Body of pancreas (tissue), 4 donors: ENCODE measurements at places on chromosomes 3 and 15. TPM values are rescaled to one million over a fixed set of nuclear protein-coding genes. Genes with fewer than 3 reads are reported as not detected.

DNA sequence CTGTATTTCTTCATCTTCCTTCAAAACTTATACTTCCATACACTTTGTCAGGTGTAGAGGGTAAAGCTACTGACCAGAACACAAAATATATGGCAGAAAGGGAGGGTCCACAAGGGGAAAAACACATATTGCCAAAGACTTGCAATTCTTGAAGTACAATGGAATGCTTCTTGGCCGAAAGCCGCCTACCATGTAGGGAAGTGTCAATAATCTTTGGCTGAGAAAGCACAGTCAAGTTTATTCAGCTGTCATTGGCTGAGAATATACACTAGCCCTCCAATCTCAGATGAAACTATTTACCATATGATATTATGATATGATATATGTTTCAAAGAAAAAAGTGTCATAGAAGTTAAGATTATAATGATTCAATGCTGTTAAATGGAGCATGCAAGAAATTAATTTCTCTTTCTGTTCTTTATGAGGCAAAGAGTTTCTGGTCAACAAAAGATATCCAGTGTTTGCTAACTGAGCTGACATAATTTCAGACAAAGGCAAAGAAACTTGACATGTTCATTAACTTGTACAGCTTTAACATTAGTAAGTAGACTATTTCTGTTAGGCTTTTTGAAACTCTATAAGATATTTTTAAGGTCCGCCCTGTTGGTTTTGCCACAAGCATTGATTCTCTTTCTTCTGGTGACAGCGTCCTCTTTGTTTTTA lies 89.0 kb upstream of the LPP start:
- DNase-seq: peak; percentile 76

DNA sequence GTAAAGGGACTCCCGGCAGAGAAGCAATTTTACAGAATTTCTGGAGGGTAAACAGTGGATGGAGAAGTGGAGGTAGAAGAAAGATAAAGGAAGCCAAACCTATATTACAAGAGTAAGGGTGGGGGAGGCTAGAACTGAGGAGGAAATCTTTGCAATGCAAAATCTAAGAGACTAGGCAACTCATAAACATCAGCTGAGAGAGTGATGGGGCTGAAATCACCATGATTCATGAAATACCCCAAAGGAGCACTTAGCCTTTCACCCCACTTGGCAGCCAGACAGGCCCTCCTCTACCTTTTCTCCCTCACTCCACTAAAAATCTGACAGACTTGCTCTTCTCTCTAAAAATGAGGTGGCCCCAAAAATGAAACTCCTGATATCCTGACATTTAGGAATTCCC lies 19.5 kb upstream of the ZBTB38 start:
- DNase-seq: no peak

DNA sequence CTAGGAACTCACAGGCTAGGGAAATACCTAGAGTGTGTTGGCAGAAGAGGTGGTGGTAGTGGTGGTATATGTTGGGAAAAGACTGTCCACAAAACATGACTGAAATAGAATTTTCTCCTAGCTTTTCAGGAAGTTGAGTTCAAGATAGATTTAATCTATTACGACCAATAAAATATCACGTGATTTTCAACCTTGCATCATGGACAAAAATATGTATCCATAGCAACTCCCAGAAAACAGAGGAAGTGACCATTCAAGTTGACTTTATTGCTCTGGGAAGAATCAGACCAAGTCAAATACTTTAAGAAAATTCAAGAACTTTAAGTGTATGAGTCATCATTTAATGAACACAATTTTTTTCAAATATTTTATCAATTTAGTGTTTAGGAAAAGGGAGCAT lies 347.0 kb upstream of the ZNF385D start:
- no peak for DNase-seq

DNA sequence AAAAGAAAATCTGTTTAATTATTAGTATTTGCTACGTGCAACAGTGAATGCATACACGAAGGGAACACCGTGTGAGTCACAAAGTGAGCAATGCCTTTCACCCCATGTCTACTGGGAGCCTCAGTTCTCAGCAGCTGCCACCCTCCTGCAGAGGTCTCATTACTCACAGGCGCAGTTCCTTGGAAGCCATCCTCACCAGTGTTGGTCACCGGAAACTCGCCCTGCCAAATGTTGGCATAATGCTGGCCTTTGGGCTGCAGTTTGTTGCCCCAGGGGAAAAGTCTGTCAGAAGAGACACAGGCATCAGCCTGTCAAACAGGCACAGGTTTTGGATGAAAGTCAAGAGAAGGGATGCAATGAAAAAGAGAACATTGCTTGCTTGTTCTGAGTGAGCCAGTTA lies 50.1 kb downstream of the SUMF1 start:
- no peak for DNase-seq

DNA sequence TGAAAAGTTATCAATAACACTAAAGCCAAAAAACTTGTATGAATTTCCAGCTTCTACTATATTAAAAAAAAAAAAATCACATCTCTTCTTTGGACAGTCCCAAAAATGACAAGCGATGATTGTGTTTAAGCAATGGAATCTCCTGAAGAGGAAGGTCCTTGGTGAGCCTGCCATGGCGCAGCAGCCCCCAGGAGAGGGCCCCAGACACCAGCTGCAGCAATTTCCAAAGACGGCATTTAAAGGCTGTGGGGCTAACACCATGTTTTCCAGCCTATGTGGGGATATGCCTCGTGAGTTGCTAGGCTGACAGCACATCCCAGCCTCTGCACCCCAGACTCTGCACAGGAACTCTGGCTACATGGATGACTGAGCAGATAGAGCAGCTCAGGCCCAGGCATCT lies 14.7 kb downstream of the SKIC8 start:
- no peak for DNase-seq

- no peak for DNase-seq
Observed at GRCh38 chr3:117184574-117184973, 475.0 kb downstream of the TUSC7 start.

SCAANT1 gene
- not detected for total RNA-seq

- peak; percentile 78 for DNase-seq
Observed at GRCh38 chr3:14439501-14440167, 37.2 kb downstream of the SLC6A6 start.

- DNase-seq: no peak
Observed at GRCh38 chr3:181619897-181620296, 91.8 kb upstream of the SOX2 start.

- no peak for DNase-seq
Observed at GRCh38 chr3:119620899-119621298, 23.2 kb downstream of the PLA1A start.

DNA sequence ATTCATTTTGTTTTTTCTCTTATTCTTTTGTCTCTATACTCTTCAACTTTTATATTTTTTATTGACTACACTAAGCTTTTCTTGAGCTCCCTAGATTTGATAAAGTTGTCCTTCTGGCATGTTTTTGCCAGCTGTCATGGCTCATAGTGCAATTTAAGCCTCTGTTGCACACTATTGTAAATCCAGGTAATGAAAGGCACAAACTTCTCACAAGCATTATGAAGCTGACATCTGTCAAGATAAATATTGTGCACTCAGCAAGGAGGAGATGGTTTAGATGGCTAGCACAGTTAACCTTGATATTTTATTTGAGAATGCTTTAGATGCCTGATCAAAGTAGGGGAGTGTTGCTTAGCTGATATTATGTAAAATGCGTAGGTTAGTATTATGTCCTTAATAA lies 1280.9 kb downstream of the NSUN3 start:
- DNase-seq: no peak

CPNE4 gene
- total RNA-seq: not detected

IL17RE gene
- 18.2 TPM for total RNA-seq

GRCh38 chr15:65896236-65896635 lies 26.9 kb downstream of the RAB11A start:
- no peak for DNase-seq

DNA sequence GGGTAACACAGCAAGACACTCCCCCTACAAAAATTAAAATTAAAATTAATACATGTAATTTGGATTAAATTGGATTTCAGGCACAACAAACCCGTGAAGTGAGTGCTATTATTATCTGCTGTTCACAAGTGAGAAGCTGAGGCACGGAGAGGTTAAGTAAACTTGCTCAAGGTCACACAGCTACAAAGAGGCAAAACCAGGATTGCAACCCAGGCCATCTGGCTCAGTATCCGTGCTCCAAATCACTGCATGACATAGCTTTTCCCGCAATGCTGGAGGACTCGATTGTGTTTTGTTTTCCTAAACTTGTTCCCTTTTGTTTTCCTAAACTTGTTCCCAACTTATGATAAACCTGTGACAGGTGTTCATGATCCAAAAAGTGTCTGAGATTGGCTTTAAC lies 19.9 kb upstream of the C15orf39 start:
- no peak for DNase-seq

GRCh38 chr3:119295816-119296726 lies 1.9 kb downstream of the ARHGAP31 start:
- DNase-seq: no peak

DNA sequence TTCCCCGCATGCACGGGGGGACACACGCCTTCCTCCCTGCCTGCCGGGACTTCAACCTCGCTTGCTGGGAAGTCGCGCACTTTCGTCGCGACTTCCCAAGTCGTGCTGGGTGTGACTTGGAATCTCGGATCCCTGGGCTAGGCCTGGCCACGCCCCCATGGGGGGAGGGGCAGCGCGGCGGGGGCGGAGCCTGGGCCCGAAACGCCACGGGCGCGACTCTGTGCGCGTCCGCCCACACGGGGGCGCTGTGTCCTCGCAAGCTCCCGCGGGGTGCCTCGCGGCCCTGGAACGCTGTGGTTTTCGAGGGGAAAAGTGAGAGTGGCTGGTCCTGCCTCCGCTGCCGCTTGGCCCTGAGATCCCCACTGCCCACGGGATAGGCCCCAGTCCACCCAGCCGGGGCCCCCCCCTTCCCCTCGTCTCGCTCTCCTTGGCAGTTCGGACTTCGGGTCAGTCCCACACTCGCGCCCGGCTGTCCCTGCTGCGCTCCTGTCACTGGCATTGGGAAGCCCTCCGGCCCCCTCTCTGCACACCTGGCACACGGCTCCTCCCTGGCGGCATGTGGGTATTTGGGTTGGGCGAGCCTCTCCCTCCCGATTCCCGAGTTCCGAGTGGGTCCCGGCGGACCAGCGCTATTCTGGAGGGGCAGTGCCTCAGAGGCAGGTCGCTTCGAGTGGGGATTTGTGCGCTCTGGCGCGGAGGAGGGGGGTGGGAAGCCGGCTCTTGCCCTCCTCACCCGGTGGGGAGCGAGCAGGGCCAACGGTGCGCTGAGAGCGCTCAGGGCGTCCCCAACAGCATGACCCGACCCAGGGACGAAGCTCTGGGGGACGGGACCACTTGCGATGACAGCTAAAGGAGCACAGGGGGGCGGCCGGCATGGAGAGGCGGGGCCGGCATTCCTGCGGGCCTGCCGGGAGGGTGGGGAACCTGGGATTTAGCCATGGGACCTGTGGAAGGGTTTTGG lies 23.6 kb downstream of the SEC61A1 start:
- DNase-seq: peak; percentile 85

- no peak for DNase-seq
Observed at GRCh38 chr3:196237203-196237602, 20.9 kb downstream of the SLC51A start.

GRCh38 chr3:28840976-28841376 lies 439.9 kb upstream of the RBMS3 start:
- DNase-seq: no peak

SLC15A2 gene
- total RNA-seq: 2.3 TPM

- DNase-seq: no peak
Observed at GRCh38 chr3:47579875-47580274, 1.2 kb upstream of the CSPG5 start.
